ENCODE measurements at places on chromosomes 3 and 15. TPM values are rescaled to one million over a fixed set of nuclear protein-coding genes. Genes with fewer than 3 reads are reported as not detected.

BUB1B gene
- total RNA-seq, result 21.1 TPM

FGD5 gene
- total RNA-seq, result not detected

SHISA5 gene
- 125 TPM for total RNA-seq

PPM1L gene
- 8.4 TPM for total RNA-seq

CD86 gene
- not detected for total RNA-seq

FBXL22 gene
- total RNA-seq, result not detected
